NCI-H1105 treated with DMSO at 0.1 percent for 48 hours (cell line): ENCODE measurements at places on chromosomes 3 and 15.
A peak's percentile ranks its signal among the peaks of the same experiment; 100 is the strongest.

DNA sequence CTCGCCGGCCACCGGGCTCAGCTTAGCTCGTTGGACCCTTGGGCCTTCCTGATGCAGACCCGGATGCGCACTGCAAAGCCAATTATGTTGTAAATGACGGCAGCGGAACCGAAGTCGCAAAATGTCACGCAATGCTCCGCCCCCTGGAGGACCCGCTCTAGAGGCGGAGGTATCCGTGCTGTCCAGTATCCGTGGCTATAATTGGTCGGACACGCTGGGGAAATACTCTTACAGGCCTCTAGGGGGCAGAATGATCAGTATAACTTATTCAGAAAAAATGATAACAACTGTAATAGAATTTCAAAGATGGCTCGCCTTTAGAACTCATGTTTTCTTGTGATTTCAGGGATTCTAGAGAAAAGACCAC is at the start of gene PRR23B:
Gene PRR23B (minus strand): TSS at position 59 of the 367 bp plus-strand sequence. CDS start 265 bp downstream, outside the sequence.
- DNase-seq = no peak

DNA sequence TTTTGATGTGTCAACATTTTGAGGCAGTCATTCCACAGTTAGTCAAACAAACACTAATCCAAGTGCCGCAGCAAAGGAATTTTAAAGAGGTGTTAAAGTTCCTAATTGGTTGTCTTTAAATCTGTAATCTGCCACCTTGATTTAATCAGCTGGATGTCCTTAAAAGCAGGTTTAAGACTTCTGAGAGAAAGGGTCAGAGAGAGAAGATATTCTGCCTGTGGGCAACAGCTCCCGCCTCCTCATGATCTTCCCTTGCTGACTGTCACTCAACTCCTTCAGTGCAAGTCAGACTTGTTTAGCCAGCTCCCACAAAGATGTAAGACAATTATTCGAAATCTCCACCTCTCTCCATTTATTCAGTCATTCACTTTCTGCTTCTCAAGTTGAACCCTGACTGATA is 92.6 kb upstream of the MYRIP start:
- DNase-seq = no peak

- DNase-seq = no peak
Observed at GRCh38 chr3:41301548-41301947, 102.2 kb downstream of the CTNNB1 start.

GRCh38 chr3:115113367-115113766 is 33.7 kb downstream of the ZBTB20 start:
- no peak for DNase-seq

- no peak for DNase-seq
Observed at GRCh38 chr3:192933779-192934460, 16.3 kb upstream of the MB21D2 start.

DNA sequence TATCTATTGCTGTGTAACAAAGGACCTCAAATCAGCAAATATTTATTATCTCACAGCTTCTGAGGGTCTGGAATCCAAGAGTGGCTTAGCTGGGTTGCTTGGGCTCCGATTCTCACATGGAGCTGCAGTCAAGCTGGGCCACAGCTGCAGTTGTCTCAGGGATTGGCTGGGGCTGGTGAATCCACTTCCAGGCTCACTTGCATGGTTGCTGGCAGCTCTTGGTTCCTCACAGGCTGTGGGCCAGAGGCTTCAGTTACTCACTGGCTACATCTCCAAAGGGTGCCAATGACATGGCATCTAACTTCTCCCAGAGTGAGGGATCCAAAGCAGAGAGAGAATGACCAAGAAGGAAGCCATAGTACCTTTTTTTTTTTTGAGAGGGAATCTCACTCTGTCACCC is 13.9 kb upstream of the SYNM start:
- no peak for DNase-seq

DNA sequence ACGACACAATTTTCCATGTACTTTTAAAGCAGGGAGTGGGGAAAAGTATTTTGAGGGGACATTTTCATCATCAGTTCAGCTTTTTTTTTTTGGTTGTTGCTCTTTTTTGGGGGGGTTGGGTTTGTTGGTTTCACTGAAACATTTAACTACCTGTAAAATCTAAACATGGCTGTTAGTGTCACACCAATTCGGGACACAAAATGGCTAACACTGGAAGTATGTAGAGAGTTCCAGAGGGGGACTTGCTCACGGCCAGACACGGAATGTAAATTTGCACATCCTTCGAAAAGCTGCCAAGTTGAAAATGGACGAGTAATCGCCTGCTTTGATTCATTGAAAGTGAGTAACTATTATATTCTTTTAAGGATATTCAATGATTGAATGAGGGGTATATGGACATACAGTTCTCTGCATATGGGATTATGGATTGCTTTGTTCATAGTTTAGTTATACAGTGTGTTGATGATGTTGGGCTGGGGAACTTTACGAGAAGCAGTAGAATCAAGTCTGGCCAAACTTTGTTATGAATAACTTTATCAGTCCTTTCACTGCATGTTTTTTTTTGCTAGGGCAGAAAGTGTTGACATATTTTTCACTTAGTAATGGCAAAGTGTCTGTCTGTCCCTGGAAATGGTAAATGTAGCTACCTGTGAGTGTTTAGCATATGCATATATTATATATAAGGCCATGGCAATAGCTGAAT is 31.5 kb downstream of the MBNL1 start:
- no peak for DNase-seq

DNA sequence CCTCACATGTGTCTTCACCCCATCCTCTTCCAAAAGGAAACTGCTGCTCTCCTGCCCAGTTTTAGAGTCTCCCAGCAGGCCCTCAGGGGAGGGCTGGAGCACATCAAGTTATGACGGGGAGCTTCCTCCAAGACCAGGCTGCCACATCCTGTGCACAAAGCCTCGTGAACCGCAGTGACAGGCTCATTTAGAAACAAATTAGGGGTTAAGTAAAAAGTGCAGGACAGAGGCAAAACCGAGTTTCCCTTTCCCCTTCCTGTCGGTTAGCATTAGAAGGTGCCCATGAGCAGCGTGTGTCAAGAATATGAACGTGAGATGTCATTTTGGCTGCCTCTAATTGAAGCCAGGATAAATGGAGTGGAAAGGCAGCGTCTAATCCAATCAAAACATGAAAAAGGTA is 199.7 kb downstream of the ARRDC4 start:
- DNase-seq = no peak

DNA sequence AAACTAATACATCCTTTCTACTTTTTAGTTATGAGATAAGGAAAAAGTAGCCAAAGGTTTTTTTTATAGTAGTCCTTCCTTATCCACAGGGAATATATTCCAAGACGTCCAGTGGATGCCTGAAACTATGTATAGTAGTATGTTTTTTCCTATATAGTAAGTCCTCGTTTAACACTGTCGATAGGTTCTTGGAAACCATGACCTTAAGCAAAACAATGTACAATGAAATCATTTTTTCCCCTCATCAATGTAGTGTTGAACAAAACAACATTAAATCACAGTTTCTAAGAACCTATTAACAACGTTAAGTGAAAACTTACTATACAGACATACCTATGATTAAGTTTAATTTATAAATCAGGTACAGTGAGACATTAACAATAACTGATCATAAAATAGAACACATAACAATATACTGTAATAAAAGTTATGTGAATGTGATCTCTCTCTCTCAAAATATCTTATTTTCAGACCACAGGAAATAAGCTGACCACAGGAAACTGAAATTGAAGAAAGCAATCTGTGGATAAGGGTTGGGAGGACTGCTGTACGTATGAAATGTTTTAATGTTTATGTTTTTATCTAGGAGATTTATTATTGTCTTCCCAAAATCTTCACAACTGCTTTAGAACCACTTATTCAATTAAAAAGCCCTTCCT is 20.6 kb downstream of the COPS2 start:
- DNase-seq = no peak

- no peak for DNase-seq
Observed at GRCh38 chr3:38648024-38648658, 1.3 kb downstream of the SCN5A start.

GRCh38 chr15:81161851-81162250 is 27.8 kb downstream of the CFAP161 start:
- no peak for DNase-seq

DNA sequence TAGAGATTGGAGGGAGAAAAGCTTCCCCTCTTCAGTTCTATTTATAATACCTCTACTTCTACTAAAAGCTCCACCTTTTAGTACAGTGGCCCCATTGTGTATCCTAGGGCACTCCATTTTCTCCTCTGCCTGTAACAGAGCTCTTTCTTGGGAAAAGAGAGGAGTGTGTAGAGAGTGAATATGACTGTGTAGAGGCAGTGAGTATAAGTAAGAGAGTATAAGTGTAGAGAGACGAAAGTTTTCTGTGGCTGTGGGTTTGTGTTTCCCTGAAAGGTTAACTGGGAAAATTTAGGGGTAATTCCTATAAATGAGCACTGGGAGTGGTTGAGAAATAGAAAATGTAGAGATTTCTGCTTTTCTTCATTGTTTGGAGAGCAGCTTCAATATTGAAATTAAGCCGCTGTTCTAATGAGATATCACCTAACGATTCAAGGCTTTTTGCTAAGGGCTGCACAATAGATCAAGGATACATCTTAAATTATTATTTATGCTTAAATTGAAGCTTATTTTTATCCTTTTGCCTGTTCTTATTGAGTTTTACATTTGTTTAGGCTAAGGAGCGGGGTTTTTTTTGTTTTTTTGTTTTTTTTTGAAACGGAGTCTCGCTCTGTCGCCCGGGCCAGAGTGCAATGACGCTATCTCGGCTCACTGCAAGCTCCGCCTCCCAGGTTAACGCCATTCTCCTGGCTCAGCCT is 6.9 kb downstream of the IQGAP1 start:
- DNase-seq = no peak

DNA sequence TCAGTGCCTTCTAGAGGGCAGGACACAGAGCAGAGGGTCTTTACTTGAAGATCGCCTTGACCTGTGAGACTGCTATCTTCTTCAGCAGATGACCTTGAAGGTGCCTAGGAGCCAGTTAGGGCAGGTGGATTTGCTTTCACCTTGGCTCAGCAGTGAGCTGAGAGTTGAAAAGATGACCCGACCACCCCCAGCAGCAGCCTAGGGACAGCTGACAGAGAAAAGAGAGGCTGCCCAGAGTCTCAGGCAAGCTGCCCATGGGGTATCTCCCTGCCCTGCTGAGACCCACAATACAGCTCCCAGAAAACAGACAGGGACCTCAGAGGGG is 453 bp upstream of the LTF start:
- no peak for DNase-seq

GRCh38 chr3:184635126-184635525 is 73.5 kb downstream of the EPHB3 start:
- peak; percentile 84 for DNase-seq

- DNase-seq = peak; percentile 96
Observed at GRCh38 chr3:177724020-177724638, 526.8 kb upstream of the TBL1XR1 start.

DNA sequence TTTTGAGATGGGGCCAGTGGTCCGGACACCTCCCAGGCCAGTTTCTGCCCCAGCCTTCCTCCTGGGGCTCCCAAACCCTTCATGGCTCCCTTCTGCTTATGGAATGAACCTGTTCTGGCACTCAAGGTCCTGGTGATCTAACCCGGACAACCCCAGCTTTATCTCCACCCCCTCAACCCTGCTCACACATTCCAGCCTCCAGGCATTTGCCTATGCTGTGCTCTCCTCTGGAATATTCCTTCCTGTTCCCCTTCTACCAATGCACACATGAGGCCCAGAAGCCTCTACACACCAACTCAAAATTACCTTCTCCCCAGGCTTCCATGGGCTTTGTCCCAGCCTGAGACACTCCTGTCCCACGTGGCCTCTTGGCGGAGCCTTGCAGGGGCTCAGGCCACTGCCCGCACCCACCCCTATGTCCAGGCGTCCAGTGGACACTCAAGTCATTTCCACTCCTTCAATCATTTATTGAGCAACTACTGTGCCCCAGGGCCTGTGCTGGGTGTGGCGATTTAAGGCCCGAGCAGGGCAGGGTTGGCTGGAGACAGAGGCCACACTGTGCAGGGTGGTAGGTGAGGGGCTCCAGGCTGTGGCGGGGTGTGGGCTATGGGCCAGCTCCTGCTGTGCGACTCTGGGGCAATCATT is 18.8 kb downstream of the PLXND1 start:
- DNase-seq = no peak

DNA sequence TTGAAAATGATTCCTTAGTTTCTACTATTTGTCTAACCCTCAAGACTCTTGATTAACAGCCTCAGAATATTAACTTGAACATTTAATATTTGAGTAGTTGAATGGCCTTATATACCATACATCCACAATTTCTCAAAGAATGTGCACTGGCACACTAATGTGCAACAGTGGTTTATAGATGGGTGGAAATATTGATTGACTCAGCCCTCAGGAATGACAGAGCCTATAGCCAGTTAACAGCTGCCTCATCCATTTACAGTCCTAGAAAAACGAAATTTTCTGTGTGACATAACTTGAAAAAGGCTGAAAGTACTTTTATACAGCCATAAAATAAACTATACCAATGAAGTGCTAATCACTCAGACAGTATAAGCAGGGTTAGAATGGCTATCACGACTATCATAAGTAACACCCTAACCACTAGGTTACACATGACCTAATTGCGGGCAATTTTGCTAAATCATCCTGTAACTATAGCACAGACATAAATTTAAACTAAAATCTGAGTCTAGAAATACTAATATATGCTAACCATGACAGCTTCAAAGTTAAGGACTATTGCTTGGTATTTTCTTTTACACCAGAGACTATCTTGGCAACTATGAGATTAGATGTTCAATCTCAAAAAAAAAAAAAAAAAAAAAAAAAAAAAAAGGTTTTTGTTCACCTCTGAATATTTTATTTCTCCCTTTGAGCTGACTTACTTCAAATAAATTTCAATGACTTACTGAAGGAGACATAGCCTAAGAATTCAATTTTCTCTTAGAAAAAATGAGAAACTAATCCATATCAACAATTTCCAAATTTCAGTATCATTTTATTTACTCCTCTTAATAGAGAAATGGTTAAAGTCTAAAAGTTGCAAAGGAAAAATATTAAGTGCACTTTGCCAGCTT is 9.3 kb downstream of the SECISBP2L start:
- DNase-seq = no peak

GRCh38 chr3:52458770-52459545 is 3.6 kb downstream of the NISCH start:
- no peak for DNase-seq

- no peak for DNase-seq
Observed at GRCh38 chr3:53616971-53617892, 122.8 kb downstream of the CACNA1D start.

GRCh38 chr15:65730549-65731172 is 61.4 kb downstream of the DENND4A start:
- DNase-seq = no peak

DNA sequence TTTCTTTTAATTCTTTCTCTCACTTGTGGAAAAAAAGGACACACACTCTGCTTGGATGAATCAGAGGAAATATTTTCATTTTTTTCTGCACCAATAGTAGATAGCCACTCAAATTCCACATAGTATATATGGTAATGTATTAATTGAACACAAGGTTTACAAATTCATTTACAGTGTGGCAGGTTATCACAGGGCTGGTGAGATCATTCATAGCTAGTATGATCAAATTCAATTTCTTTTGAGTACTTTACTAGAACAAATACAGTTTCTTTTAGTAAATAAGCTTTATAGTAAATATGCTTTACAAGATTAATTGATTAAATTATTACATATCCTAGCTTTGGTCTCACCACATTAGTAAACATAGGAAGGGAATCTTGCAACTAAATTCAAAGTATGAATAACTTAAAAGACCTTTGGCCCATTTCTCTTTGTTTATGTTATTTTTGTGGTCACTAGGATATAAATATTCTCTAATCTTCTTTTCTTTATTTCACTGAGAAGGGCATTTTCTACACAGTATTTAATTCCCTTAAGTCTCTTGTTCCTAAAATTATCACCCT is 40.1 kb upstream of the PARP14 start:
- no peak for DNase-seq

GRCh38 chr3:4823986-4824925 is 155.0 kb upstream of the BHLHE40 start:
- DNase-seq = no peak
